ENCODE measurements at places on chromosomes 11 and 22.

DNA sequence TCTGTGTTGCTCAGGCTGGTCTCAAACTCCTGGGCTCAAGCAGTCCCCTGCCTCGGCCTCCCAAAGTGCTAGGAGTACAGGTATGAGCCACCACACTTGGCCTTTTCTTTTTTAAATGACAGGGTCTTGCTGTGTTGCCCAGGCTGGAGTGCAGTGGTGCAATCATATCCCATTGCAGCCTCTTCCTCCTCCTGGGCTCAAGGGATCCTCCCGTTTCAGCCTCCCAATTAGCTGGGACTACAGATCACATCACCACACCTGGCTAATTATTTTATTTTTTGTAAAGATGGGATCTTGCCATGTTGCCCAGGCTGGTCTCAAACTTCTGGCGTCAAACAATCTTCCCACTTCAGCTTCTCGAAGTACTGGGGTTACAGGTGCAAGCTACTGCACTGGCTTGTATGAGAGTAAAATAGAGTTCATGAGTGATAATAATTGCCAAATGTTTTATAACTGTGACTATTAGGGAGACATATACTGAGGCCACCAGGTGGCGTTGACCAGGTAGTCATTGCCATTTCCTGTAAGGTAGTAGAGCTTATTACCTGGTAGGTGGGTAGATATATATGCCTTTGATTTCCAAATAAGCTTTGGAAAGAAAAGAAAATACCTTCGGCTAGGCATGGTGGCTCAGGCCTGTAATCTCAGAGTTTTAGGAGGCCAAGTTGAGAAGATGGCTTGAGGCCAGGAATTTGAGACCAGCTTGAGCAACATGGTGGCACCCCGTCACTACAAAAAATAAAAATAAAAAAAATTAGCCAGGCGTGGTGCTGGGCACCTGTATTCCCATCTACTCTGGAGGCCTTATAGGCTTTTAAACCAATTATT is 5.4 kb downstream of the FDX1 start:
- no peak for DNase-seq

DNA sequence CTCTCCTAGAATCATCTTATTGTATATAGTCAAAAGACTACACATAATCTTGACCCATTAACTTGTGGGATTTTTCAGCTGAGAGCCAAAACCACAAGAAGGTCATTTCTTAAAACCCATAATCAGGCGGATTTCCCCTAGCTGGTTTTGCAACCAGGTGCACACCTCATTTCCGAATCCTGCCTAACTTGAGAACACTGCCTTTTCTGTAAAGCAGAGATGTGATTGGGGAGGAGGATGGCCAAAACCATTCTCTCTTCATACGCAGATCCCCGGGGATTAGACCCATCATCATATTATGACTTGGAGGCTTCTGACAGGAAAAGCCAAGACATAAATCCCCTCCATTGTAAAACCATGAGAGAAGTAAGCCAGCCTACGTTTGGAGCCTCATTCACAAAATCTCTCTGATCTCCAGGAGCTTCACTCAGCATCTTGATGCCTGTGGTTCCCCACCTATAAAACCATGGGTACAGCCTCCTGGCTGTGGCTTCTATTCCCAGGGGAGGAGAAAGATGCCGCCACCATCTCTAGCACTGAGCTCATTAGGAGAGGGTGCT is 191.3 kb downstream of the KIF18A start:
- DNase-seq, result no peak

- no peak for DNase-seq
Measured at GRCh38 chr11:64877390-64878222, 815 bp downstream of the EHD1 start.

- no peak for DNase-seq
Measured at GRCh38 chr11:112583261-112583893, 322.7 kb upstream of the PLET1 start.

DNA sequence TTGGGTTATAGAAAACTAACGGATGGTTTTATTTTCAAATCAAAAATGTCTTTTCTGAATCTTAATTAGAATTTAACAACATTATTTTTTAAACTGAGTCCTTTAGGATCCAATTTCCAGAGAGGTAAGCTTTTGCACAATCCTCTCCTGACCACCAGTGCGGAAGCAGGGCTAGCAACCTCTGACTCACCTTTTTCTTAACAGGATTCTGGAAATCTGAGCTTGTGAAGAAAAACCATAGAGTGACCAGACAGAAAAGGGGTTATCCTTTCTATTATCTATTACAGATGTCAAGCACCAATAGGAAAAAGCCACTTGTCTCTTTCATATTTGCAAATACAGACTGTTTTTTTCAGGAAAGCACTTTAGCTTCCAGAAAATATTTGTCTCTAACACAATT is 25.3 kb downstream of the ALG9 start:
- no peak for DNase-seq

DNA sequence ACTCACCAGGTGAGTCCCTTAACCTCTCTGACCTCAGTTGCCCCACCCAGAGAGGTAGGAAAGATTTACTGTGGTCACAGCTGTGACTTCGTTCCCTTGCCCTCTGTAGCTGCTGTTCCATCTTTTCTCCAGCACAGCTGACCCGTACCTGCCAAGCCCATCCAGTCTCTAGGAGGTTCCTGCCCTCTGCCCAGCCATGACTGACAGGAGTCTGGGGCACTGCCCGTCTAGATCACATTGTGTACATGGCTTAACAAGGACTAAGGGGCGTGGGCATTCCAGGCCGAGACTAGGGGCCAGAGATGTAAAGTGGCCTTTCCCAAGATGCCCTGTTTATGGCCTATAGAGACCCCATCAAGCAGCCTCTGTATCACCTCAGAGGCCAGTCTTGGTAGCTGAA is 132.0 kb downstream of the PARVA start:
- DNase-seq, result no peak

- DNase-seq, result no peak
Measured at GRCh38 chr11:69801513-69802335, 17.5 kb downstream of the FGF3 start.

DNA sequence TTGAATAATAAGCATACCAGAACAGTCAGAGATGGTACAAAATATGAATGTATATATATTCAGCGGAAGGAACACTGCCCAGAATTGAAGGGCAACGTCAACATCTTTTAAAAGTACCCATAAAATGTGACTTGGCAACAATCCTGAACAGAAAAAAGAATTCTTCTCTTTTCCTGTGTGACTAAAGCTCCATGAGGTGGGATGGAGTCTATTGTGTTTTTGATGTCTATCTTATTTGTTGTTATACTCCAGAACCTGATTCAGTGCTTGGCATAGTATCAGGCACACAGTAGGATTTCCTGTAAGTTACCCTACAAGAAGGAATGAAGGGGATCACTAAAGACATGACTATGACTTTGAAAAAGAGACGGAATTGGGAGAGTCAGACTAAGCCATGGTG is 10.3 kb downstream of the LDLRAD3 start:
- DNase-seq, result no peak

DNA sequence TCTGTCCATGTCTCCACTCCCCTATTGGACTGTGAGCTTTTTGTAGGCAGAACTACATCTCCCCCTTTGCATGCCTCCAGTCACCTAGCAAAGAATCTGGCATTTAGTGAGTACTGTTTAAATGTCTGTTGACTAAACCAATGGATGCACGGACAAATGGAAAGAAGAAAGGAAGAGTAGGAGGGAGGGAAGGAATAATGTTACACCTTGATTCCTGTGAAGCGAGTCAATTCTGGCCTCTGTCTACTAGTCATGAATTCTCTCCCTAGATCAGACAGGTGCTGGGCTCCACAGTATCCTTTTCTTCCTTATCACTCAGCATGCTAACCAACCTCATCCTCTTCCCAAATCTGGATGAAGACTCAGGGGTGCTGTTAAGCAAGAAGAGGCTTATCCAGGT is 33.6 kb downstream of the GALNT18 start:
- no peak for DNase-seq

- no peak for DNase-seq
Measured at GRCh38 chr11:47672283-47672730, 29.9 kb upstream of the MTCH2 start.

DNA sequence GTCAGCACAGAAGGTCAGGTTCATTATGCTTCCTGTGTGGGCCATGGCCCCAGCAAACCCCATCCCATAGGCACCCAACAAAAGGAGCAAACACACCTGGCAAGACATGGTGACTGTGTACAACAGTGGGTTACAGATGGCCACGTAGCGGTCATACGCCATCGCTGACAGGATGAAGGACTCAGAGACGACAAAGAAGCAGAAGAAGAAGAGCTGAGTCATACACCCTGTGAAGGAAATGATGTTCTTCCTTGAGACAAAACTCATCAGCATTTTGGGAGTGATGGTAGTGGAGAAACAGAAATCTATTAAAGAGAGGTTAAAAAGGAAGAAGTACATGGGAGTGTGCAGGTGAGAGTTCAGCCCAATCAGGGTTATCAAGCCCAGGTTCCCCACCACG is 309 bp downstream of the OR8B12 start:
- no peak for DNase-seq

DNA sequence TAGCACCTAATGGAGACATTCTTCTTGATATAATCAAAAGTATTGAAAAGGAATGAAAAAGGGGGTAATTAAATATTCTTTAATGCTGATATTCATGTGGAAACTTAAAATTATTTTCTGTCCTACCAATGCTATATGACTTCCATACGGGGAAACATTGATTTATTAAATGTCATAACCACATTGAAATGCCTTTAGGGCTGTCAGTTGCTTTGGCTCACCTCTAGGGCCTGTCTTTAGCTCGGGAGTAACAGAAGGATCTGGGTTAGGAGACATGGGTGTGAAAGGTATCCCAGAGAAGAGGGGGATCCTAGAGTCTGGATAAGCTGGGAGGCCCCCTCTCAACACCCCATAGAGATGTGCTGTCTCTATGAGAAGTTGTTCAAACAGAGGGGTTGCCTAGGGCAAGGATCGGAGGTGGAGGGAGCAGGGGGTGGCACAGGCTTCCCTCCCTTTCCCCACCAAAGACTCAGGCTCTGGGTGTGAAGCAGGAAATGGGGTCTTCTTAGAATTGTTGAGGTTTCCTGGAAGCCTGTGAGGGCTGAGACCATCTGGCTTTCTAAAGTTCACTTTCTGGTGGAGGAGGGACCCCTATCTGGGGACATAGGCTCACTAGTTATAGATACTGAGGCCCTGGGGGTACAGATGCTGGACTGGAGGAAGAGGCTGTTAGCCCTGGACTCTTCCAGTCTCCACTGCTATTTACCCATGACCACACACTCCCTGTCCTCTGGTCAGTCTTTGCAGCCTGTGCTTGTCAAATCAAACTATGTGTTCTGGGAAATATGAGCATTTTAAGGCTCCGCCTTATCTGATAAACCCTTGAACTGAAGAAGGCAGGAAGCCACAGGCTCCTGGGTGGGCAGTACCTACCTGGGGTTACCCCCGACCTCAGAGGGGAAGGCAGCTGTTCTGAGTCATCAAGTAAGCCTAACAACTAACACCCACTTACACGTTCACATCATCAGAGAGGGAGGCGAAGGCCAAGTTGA is 55.8 kb upstream of the RRAS2 start:
- DNase-seq, result no peak

GRCh38 chr11:118916842-118917388 is 8.8 kb downstream of the BCL9L start:
- DNase-seq, result no peak

- DNase-seq, result no peak
Measured at GRCh38 chr11:102933627-102934026, 21.9 kb downstream of the MMP13 start.

- DNase-seq, result no peak
Measured at GRCh38 chr11:123381817-123382554, 48.1 kb upstream of the GRAMD1B start.

Measured in hypothalamus (tissue), 51 donors.